ENCODE measurements at places on chromosomes 16 and 17.

GRCh38 chr16:17828012-17828411 is 357.3 kb upstream of the XYLT1 start:
- H3K27ac ChIP-seq = no peak overlapping the region
- DNase-seq = no peak
- no peaks in the 10 kb centered on the region for H3K4me1 ChIP-seq
- no peaks in the 10 kb centered on the region for H3K36me3 ChIP-seq
- no peaks in the 10 kb centered on the region for H3K27me3 ChIP-seq

- no peaks in the 10 kb centered on the region for H3K27me3 ChIP-seq
- no peak overlapping the region for H3K4me3 ChIP-seq
- no peaks in the 10 kb centered on the region for H3K36me3 ChIP-seq
- H3K4me1 ChIP-seq = peaks cover 28% of the 10 kb centered on the region
- peak overlapping the region; percentile 76 for H3K27ac ChIP-seq
- no peak for DNase-seq
Observed at GRCh38 chr17:2124391-2124790, 69.5 kb downstream of the HIC1 start.

- no peaks in the 10 kb centered on the region for H3K36me3 ChIP-seq
- H3K27me3 ChIP-seq = no peaks in the 10 kb centered on the region
- no peak overlapping the region for H3K27ac ChIP-seq
- DNase-seq = no peak
Observed at GRCh38 chr16:67760956-67761230, 41.8 kb upstream of the GFOD2 start.

DNA sequence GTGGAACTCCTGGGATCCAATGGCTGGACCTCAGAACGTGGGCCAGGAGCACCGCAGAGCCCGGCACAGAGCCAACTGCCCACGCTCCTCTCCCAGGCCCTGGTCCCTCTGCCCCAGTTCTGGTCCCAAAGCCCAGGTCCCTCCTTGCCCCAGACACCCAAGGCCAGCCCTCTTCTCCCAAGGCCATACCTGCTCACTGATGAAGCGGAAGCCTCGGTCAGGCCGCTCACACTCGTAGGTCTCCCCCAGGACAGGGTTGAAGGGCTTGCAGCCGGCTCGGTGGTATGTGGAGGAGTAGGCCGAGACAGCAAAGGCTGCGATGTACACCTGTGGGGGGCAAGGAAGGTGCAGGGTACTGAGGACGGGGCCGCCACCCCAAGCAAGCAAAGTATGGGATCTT is 8.5 kb downstream of the OSBPL7 start:
- H3K36me3 ChIP-seq = peaks cover 27% of the 10 kb centered on the region
- H3K4me3 ChIP-seq = no peak overlapping the region
- DNase-seq = no peak
- peaks cover 31% of the 10 kb centered on the region for H3K4me1 ChIP-seq
- H3K27me3 ChIP-seq = no peaks in the 10 kb centered on the region

DNA sequence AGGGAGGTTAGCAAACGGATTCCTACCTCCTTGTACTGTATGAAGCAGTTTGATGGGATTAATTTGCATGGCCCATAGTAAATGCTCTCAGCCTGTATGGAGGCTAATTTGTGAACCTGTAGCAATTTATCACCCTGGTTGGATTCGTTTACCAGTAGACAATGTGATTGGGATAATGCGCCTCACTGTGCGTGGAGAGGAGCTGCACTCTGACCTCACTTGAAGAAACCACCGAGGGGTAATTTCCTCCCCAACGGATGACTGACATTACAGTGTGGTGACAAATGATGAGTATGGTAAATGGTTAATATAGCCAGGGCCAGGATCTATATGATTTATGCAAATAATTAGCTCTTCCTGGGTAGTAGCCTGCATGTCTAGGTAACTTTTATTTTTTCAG is 479.1 kb upstream of the RBFOX1 start:
- H3K27ac ChIP-seq = no peak overlapping the region
- no peaks in the 10 kb centered on the region for H3K36me3 ChIP-seq
- H3K27me3 ChIP-seq = no peaks in the 10 kb centered on the region
- peaks cover 9% of the 10 kb centered on the region for H3K4me1 ChIP-seq
- no peak for DNase-seq

GRCh38 chr16:87210894-87211293 is 106.3 kb downstream of the C16orf95 start:
- no peak overlapping the region for H3K27ac ChIP-seq
- H3K27me3 ChIP-seq = no peaks in the 10 kb centered on the region
- no peaks in the 10 kb centered on the region for H3K4me1 ChIP-seq
- H3K4me3 ChIP-seq = no peak overlapping the region

DNA sequence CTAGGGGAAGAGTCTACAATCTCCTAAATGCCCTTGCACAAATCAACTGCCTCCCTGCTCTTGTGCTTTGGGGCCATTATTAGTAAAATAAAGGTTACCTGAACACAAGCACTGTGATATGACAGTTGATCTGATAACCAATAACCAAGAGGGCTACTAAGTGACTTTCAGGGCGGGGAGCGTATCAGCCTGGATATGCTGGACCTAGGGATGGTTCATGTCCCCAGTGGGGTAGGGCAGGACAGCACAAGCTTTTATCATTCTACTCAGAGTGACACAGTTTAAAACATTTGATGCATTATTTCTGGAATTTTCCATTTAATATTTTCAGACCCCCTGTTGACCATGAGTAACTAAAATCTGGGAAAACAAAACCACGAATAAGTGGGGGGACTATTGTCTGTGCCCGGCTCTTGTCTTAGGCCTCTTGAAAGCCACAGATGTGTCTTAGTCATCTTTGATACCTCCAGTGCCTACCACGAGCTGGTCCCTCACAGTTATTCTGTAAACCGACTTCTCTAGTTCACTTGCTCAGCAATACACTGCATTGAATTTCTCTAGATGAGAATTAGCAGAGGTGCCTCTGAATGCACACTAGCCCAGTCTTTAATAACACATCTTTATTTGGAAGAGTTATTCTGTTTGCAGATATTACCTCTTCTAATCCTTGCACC is 94.6 kb upstream of the DHX40 start:
- H3K4me1 ChIP-seq = no peaks in the 10 kb centered on the region
- no peaks in the 10 kb centered on the region for H3K27me3 ChIP-seq
- no peak overlapping the region for H3K27ac ChIP-seq
- H3K36me3 ChIP-seq = no peaks in the 10 kb centered on the region
- no peak overlapping the region for H3K4me3 ChIP-seq

- peak; percentile 80 for DNase-seq
- H3K27ac ChIP-seq = peak overlapping the region; percentile 37
- peaks cover 27% of the 10 kb centered on the region for H3K4me1 ChIP-seq
- no peaks in the 10 kb centered on the region for H3K27me3 ChIP-seq
- H3K4me3 ChIP-seq = no peak overlapping the region
Observed at GRCh38 chr17:35735036-35735805, 3.8 kb downstream of the RASL10B start.

- H3K27ac ChIP-seq = no peak overlapping the region
- H3K27me3 ChIP-seq = no peaks in the 10 kb centered on the region
- no peaks in the 10 kb centered on the region for H3K4me1 ChIP-seq
- no peak overlapping the region for H3K4me3 ChIP-seq
- DNase-seq = no peak
Observed at GRCh38 chr16:15785386-15786059, 71.3 kb downstream of the MYH11 start.

DNA sequence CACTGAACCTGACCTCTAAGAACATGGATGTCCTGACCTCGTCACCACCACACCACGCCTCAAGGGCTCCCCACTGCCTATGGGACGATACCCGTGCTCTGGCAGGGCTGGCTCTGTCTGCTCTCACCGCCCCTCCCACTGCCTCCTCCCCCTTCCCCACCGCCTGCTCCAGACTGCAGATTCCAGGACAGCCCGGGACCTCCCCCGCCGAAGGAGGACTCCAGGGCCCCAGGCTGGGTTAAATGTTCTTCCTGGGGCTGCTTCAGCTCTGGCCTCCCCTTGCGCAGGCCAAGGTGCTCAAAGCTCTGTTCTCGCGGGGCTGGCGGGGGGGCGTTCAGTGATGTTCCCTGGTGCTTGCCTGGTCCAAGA is 3.1 kb downstream of the NPW start:
- no peak overlapping the region for H3K27ac ChIP-seq
- H3K4me3 ChIP-seq = peak overlapping the region; percentile 11
- no peaks in the 10 kb centered on the region for H3K36me3 ChIP-seq
- H3K4me1 ChIP-seq = peaks cover 43% of the 10 kb centered on the region

DNA sequence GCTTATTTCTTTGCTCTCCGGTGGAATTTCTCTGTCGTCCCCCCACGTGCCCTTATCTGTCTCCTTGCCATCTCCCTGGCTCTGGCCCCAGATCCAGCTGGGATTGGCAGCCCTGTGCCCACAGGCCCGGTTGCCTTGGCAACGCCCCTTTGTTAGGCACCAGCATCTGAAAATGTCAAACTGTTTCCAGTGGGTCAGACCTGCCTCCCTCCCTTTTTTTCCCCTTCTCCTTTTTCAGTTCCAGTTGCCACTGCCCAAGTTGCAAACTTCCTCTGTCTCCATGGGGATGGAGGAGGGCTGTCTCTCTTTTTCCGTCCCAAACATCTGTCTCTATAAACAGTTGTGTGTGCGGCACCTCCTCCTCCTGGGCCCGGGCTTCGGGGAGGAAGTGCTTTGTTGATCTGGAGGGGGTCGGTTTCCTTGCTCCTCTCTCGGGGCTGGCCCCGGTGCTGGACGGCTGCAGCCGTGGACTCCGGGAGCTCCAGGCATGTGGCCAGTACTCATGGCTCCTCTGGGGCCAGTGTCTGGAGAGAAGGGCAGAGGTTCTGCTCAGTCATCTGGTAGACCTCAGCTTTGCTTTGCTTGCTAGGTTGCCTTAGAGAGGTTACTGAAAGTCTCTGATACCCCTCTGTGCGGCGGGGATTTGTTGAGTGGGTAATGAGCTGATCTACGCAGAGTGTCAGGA is 35.3 kb downstream of the SOCS3 start:
- H3K27ac ChIP-seq = peak overlapping the region; percentile 2
- no peaks in the 10 kb centered on the region for H3K27me3 ChIP-seq
- peak; percentile 48 for DNase-seq
- H3K4me1 ChIP-seq = no peaks in the 10 kb centered on the region
- no peak overlapping the region for H3K4me3 ChIP-seq

GRCh38 chr16:4358831-4359561 is 7.9 kb upstream of the PAM16 start:
- H3K4me1 ChIP-seq = peaks cover 10% of the 10 kb centered on the region
- no peak overlapping the region for H3K4me3 ChIP-seq
- H3K27me3 ChIP-seq = no peaks in the 10 kb centered on the region
- H3K36me3 ChIP-seq = no peaks in the 10 kb centered on the region

DNA sequence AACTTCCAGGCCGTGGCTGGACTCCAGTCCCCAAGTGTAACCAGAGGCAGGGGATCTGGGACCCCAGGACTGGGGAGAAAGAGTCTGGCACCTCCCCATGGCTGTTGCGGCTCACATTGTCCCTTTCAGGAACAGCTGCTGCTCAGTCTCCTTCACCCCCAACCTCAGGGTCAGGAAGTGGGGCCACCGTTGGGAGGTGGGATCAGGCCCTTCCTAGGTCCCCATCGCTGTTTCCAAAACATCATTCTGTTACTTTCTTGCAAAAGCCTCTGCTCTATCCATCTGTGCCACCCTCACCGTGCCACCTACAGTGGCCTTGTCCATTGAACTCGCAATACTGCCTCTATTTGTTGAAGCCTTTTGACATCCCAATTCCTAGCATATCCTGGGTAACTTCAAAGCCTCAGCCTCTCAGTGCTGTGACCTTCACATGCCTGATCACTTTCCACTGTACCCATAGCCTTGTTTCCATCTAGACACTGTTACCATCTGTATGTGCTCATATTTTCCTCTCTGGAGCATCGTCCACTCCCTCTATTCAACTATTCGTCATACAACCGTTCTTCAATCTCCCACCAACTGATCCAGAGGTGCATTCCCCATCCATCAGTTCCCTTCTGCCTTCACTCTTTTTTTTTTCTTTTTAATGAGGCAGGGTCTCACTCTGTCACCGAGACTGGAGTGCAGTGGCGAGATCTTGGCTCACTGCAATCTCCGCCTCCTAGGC is 15.0 kb upstream of the SRCIN1 start:
- H3K36me3 ChIP-seq = no peaks in the 10 kb centered on the region
- no peak for DNase-seq
- no peaks in the 10 kb centered on the region for H3K4me1 ChIP-seq
- no peak overlapping the region for H3K4me3 ChIP-seq

GRCh38 chr17:13735861-13736260 is 134.1 kb upstream of the HS3ST3A1 start:
- H3K27me3 ChIP-seq = no peaks in the 10 kb centered on the region
- H3K4me1 ChIP-seq = no peaks in the 10 kb centered on the region
- no peak overlapping the region for H3K4me3 ChIP-seq
- DNase-seq = no peak

GRCh38 chr17:79098282-79098867 is 23.8 kb downstream of the ENGASE start:
- no peak overlapping the region for H3K4me3 ChIP-seq
- H3K36me3 ChIP-seq = no peaks in the 10 kb centered on the region
- H3K4me1 ChIP-seq = no peaks in the 10 kb centered on the region
- peaks cover 7% of the 10 kb centered on the region for H3K27me3 ChIP-seq
- DNase-seq = no peak
- no peak overlapping the region for H3K27ac ChIP-seq

DNA sequence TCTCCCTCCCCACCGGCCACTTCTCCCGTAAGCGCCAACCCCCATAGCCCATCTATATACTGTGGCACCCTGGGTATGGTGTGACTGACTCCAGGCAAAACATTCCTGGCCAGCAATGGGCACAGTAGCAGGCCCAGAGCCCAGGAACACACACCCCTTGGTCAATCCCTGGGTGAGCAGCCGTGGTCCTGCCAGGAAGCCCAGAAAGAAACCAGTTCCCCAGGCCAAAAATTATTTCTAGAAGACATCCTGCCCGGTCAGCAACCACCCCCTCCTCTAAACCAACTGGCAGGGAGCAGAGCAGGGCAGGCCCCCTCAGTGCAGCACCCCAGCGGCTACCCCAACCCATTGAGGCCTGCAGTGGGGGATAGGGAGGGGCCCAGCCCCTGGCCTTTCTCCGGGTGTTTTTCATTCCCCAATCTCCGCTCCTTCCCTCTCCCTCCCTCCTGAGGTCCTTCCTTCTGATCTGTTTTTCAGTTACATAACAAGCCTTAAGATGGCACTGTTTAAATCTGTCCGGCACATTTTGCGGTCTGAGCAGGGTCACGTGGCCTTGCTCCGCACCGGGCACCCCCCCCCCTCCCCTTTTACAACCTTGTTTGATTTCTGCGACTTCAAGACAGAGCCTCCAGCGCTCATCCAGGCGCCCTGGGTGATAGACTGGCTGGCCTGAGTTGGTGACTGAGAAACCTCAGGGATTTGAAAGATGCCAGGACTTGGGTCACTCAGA is 2.0 kb downstream of the NPTX1 start:
- peaks cover 44% of the 10 kb centered on the region for H3K4me1 ChIP-seq
- H3K4me3 ChIP-seq = no peak overlapping the region
- no peak for DNase-seq
- H3K27me3 ChIP-seq = peaks cover 44% of the 10 kb centered on the region
- no peaks in the 10 kb centered on the region for H3K36me3 ChIP-seq
- H3K27ac ChIP-seq = no peak overlapping the region

GRCh38 chr17:28384281-28385036 is 13.0 kb downstream of the SARM1 start:
- peak overlapping the region; percentile 53 for H3K4me3 ChIP-seq
- H3K27me3 ChIP-seq = no peaks in the 10 kb centered on the region
- DNase-seq = peak; percentile 91
- H3K36me3 ChIP-seq = peaks cover 13% of the 10 kb centered on the region

- peaks cover 3% of the 10 kb centered on the region for H3K4me1 ChIP-seq
- H3K36me3 ChIP-seq = no peaks in the 10 kb centered on the region
- no peak overlapping the region for H3K27ac ChIP-seq
- no peaks in the 10 kb centered on the region for H3K27me3 ChIP-seq
- no peak overlapping the region for H3K4me3 ChIP-seq
Observed at GRCh38 chr17:46984341-46984740, 5.3 kb upstream of the RPRML start.

- H3K36me3 ChIP-seq = no peaks in the 10 kb centered on the region
- no peak overlapping the region for H3K4me3 ChIP-seq
- H3K27ac ChIP-seq = no peak overlapping the region
- no peak for DNase-seq
Observed at GRCh38 chr17:37791447-37792399, 46.9 kb upstream of the HNF1B start.

Measured in thyroid gland (tissue), 4 donors.